Stimulated activated CD8-positive, alpha-beta memory T cell treated with anti-CD3 and anti-CD28 coated beads, Interleukin-7, amount 100 ng/mL, for 48 hours (primary cell): ENCODE measurements at places on chromosomes 5 and 9.

GRCh38 chr5:68115584-68115983, 100.0 kb upstream of the PIK3R1 start:
- DNase-seq = no peak

GRCh38 chr9:34612788-34613390, 992 bp upstream of the RPP25L start:
- DNase-seq = peak; percentile 56

GRCh38 chr9:108831496-108832178, 24.1 kb downstream of the ACTL7B start:
- DNase-seq = no peak

DNA sequence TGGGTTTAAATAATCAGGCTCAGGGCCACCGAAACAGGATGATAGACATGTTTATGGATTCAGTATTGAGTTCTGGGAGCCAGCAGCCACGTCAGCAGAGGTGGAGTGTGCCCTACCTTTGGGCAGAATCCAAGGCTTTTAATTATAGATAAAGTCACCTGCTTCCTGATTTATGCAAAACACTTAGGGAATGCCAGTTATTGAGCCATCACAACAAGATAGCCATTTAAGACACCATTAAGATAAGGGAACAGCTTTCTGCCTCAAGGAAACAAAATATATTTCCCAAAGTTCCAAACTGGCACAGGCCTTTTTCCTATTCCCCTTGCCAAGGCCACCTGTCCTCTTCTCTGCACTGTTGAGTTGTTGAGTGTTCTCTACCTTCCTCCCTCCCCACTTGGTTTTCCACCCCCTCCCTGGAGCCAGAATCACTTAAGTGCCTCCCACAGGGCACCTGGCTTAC, 2.4 kb downstream of the CCL28 start:
- no peak for DNase-seq

DNA sequence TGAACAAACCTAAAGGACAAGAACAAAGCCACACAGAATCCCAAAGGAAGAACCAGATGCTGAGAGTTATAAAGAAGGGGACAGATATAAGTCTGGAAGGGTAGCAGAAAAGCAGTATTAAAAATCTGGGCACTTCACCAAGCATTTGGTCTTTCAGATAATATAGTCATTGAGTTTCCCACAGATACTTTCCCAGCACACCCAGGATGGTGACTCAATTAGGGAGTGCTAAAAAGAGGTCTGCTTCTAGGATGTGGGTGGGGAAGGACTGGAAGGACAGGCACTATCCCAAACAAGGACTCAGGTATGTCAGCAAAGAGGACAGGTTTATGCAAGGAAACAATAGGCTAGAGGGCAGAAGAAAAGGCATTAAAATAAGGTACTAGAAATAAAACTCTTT, 59.3 kb downstream of the DIAPH1 start:
- DNase-seq = no peak

DNA sequence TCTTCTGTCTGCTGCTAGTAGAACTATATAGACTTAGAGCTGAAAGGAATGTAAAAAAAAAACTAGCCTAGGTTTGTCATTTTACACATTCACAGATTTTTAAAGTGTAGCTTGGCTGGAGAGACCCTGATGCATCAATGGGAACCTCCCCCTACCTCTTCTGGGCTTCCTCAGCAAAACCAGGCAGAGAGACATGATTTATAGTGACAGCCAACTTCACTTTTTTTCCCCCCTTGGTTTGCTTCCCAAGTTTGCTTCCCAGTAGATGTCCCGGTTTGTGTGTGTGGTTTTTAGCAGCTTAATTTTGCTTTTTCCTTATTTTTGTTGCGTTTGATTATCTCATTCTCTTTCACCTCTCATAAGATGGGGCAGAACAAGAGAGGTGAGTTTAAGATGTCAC, 1.8 kb downstream of the OTULIN start:
- DNase-seq = no peak

DNA sequence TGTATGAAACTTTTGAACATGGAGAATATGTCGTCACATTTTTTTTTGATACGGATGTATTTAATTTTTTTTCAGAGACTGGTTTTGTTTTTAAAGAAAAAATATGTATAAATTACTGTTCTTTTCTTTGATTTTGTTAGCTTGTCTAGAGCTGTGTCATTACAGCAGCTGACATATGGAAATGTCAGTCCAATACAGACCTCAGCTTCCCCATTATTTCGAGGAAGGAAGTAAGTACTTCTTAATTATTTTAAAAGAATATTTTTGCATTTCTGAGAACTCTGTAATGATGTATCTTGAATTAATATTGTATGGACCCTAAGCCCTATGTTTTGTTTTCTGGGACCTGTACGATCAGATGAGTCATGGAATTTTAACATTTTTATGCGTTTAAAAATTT, 7.6 kb downstream of the TENT2 start:
- no peak for DNase-seq

- DNase-seq = no peak
These were observed 91.3 kb downstream of the RALGPS1 start for GRCh38 chr9:127005770-127006314.

GRCh38 chr5:84304599-84304998, 80.1 kb downstream of the EDIL3 start:
- no peak for DNase-seq

- no peak for DNase-seq
These were observed 14.4 kb upstream of the CDC20B start for GRCh38 chr5:55187370-55187769.

- no peak for DNase-seq
These were observed 51.4 kb upstream of the NRARP start for GRCh38 chr9:137353223-137354152.

DNA sequence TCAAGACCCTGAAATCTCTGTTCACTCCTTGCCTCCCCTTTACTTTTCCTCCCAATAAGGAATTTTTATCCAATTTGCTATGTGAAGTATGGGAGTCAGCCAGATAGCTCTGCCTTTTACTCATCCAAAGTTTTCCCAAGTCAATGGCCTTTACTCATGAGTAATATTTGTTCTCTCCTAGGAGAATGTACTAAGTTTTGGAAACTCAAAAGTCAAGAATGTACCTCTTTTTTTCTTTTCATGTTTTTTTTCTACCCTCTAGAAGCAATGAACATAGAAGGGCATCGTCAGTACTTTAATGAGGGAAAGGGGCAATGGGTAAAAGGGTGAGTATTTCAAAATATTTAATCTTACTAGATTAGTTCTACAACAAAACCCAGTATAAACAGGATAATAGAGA, 140.2 kb upstream of the SGCD start:
- no peak for DNase-seq

DNA sequence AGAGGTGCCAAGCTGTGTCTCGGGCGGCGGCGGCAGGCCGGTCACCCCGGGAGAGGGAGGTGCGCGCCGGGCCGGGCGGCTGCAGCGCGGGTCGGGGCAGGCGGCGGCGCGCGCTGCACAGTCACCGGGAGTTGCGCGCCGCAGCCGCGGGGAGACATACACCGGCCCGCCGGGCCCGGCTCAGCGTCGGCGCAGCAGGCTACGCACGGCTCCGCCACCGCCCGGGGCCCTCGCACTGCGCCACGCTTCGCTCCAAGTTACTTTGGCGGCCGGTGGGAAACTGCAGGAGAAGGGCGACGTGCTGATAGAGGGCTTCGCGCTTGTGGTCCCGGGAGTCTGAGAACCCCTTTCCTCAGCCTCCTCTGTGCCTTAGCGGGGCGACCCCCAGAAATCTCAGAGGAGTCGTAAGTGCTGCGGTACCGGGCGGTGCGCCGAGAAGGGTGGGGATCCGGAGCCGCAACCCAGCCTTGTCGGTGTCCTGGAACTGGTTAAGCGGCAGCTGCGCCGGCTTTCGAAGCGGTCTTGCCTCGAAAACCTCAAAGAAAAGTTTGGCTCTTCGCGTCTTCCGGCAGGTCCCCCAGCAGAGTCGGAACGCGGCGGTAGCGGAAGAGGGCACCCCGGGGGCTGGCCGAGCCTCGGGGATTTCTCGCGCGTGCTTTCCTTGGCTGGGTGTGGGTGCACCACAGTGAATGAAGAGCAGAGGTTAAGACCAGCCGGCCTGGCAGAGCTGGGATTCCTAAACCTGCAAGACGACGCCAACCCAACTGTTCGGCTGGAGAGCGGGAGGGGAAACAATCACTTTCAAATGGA, at the start of gene EFNA5:
Gene EFNA5, minus strand, starts transcription at position 6 of the 810 bp plus-strand sequence.
- no peak for DNase-seq

- DNase-seq = no peak
These were observed 8.0 kb downstream of the F2R start for GRCh38 chr5:76723906-76724305.

DNA sequence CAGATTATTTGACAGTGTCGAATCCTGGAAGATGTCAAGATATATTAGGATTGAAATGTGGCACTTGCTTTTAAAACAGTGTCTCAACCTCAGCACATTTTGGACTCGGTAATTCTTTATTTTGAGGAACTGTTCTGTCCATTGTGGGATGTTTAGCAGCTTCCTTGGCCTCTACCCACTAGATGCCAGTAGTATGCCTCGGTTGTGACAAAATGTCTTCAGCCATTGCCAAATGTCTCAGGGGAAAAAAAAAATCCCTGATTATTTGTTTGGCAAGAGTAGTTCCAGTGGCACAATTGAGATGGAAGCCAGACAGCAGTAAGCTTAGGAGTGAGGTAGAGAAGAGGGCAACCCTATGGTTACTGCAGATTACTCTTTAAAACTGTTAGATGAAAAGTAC, 694.5 kb upstream of the RIOK2 start:
- no peak for DNase-seq

- DNase-seq = no peak
These were observed 205.4 kb downstream of the SPATA31A6 start for GRCh38 chr9:42388846-42389245.

DNA sequence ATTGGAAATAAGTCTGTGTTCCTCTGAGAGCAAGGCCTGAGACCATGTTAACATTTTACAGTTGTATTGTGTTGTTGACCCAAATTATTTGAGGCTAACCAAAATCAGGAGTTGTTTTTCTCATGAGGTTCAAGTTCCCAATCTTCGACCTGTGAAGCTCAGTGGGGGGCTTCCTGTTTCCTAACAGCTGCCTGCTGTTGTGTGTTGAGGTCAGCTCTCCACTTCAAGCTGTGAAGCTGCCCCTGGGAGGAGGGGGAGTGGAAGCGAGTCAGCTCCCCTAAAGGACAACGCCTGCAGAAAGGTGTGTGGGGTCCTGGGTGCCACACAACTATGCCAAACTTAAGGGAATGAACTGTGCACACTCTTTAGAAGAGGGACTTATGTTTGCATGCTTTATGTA, 295.5 kb downstream of the IRX1 start:
- no peak for DNase-seq

DNA sequence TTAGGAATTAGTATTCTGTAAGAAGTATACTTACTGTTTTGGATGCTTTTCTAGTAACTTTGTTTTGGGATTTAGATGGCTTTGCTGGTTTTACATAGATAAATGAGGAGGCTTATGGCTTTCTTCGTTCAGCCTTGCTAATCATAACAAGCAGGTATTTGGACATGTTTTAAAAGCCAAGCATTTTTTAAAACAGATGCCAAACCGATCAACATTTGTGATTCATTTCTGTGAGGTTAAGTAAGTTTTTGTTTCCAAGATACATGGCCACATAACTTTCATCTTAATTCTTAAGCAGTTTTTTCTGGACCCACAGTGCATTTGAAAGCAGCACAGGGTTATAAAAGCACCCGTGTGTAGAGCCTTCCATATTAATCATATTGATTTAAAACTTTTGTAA, 21.7 kb downstream of the TARS1 start:
- no peak for DNase-seq

DNA sequence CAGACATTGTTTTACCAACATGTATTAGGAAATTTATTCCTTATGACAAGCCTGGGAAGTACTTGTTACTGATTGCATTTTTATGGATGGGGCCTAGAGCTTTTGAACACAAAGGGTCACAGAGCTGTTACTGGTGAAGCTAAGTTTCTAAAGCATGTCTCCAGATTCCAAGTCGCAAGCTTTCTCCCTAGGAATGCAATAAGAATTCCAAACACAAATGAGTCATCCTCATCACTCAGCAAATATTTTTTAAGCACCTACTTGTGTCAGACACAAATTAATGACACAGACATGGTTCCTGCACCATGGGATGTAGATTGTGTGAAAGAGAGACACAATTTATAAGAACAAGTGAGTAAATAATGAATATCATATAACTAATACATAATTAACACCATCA, 11.0 kb upstream of the SH3RF2 start:
- no peak for DNase-seq

- DNase-seq = no peak
These were observed 1.3 kb downstream of the SLC12A7 start for GRCh38 chr5:1110307-1111240.

- DNase-seq = no peak
These were observed 77.3 kb upstream of the SLC1A3 start for GRCh38 chr5:36529142-36529541.

DNA sequence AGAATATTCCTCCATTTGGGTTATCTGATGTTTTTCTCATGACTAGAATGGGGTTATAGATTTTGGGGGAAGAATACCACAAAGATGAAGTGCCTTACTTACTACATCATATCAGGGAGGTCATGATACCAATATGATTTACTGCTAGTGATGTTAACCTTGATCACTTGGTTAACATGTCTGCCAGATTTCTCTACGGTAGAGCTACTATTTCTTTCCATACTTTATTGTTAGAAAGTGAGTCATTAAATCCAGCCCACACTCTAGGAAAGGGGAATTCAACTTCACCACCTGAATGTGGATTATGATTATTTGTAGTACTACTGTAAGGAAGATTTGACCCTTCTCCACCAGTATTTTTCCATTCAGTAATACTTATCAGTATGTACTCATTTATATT, 64.7 kb downstream of the UBE2R2 start:
- DNase-seq = no peak

- DNase-seq = no peak
These were observed 43.1 kb upstream of the SELENOP start for GRCh38 chr5:42854795-42855194.

GRCh38 chr5:68240202-68240601, 24.6 kb downstream of the PIK3R1 start:
- no peak for DNase-seq

DNA sequence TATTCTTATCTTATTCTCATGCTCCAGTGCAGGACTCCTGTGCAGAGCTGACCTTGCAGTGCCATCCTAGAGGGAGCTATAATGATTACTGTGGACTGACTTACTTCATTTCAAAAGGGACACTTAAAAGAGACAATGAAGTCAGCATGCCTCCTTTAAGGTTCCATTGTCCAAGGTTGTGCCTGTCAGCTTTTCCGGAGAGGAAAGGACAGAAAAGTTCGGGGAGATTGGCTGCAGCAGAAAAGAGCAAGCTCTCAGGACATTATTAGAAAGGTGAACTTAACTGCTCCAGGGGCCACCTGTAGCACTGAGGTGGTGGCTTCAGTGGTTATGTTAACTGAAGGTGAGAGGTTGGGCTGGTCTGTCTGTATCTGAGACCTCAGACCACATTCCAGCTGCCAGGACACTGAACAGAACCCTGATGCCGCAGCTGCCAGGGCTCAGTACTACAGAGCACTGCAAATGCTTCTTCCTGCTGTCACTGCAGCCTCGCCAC, 112.9 kb downstream of the ST8SIA4 start:
- no peak for DNase-seq

- no peak for DNase-seq
These were observed 180.2 kb downstream of the YTHDC2 start for GRCh38 chr5:113693701-113694100.

- DNase-seq = no peak
These were observed 63.0 kb upstream of the SELENOP start for GRCh38 chr5:42874621-42875198.
